Esophagus muscularis mucosa (tissue), 4 donors: ENCODE measurements at places on chromosomes 12 and 14. TPM values are rescaled to one million over a fixed set of nuclear protein-coding genes. Genes with fewer than 3 reads are reported as not detected.

GRCh38 chr12:74984631-74985030 lies 225.0 kb downstream of the KCNC2 start:
- H3K27ac ChIP-seq: no peak overlapping the region
- no peak overlapping the region for H3K4me3 ChIP-seq
- no peaks in the 10 kb centered on the region for H3K36me3 ChIP-seq
- no peaks in the 10 kb centered on the region for H3K4me1 ChIP-seq
- no peaks in the 10 kb centered on the region for H3K27me3 ChIP-seq

GRCh38 chr12:52909331-52909730 lies 4.5 kb upstream of the KRT8 start:
- H3K36me3 ChIP-seq: no peaks in the 10 kb centered on the region
- no peaks in the 10 kb centered on the region for H3K27me3 ChIP-seq

GRCh38 chr14:84988357-84988756 lies 541.6 kb upstream of the FLRT2 start:
- no peak for DNase-seq
- H3K36me3 ChIP-seq: no peaks in the 10 kb centered on the region
- H3K4me3 ChIP-seq: no peak overlapping the region
- H3K27me3 ChIP-seq: no peaks in the 10 kb centered on the region
- H3K27ac ChIP-seq: no peak overlapping the region

DNA sequence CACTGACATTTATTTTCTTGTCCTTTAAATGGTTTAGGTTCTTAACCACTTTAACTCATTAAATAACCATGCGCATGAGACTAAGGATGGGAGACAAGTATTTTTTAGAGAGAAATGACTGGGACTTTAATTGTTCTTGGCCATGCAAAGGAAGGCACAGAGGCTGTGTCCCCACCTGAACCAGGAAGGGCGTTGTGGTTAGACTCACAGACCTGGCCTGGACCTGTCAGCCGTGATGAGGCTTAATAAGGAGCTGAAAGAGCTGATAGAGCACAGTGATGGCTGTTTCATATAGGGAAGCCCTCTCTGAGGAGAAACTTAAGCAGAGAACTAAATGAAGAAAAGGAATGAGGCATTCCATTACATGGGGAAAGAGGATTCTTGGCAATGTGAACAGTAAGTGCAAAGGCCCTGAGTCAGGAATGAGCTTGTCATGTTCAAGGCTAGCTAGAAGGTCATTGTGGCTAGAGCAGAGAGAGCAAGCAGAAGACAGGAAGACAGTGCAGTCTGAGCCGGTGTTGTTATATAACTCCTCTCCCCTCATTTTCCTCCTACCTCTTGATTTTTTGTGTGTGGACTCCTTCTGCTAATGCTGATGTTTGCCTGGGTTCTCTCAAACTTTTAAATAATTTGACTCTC lies 74.4 kb upstream of the ANO4 start:
- H3K27me3 ChIP-seq: no peaks in the 10 kb centered on the region
- no peak for DNase-seq
- peaks cover 6% of the 10 kb centered on the region for H3K4me1 ChIP-seq

DNA sequence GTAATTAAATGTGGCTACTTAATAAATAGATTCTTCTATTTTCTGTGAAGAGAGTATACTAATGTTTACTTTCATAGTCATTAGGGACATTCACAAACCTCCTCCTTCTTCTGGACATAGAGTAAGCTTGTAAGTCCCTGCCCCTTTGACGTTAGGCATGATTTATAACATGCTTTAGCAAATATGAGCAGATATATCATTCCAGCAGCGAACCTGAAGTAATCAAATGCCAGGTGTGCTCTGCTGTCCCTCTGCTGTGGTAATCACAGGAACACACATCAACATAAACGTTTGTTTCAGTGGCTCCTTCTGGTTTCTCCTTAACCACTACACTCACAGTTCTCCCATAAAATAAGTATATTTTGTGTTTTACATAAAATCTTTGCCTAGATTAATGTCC lies 961.8 kb downstream of the FLRT2 start:
- no peak overlapping the region for H3K27ac ChIP-seq
- DNase-seq: no peak
- no peaks in the 10 kb centered on the region for H3K27me3 ChIP-seq
- H3K36me3 ChIP-seq: no peaks in the 10 kb centered on the region
- no peak overlapping the region for H3K4me3 ChIP-seq
- no peaks in the 10 kb centered on the region for H3K4me1 ChIP-seq

- no peaks in the 10 kb centered on the region for H3K27me3 ChIP-seq
- H3K4me3 ChIP-seq: peak overlapping the region; percentile 86
- H3K27ac ChIP-seq: peak overlapping the region; percentile 90
- peaks cover 24% of the 10 kb centered on the region for H3K4me1 ChIP-seq
Observed at GRCh38 chr14:26597071-26597588, 703 bp downstream of the NOVA1 start.

DNA sequence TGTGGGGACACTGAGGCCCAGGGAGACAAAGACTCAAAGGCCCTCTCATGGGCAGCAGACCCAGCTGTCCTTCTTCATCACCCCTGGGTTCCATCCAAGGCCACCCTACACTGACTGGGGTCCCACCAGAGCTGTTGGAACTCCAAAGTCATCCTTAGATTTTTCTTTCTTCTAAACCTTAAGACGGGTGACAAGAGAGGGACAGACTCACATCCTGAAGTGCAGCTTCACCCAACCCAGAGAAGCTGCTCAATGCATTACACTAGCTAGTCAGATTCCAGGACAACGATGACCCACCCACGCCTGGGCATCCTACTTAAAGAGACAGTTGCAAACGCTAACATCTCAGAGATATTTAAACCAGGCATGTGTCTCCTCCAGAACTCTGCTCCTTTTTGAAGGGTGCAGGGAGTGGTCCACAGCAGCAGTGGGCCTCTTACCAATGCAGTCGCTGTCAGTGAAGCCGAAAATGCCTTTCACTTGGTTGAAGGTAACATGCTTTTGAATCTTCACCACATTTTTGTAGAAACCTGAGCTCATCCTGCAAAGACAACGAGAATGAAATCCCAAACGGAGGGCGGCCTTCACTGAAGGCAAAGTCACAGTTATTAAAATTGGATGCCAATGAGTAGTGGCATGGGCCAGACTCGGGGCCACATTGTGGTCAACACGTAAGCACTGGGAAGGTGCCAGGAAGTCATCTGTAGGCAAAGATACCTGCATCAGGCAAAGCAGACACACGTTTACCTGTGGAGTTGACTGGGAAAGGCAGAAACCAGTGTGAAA lies 23.4 kb downstream of the SLC25A47 start:
- no peak overlapping the region for H3K27ac ChIP-seq
- peaks cover 27% of the 10 kb centered on the region for H3K36me3 ChIP-seq
- H3K4me3 ChIP-seq: no peak overlapping the region
- no peak for DNase-seq
- no peaks in the 10 kb centered on the region for H3K27me3 ChIP-seq

GRCh38 chr14:20969336-20969735 lies 14.0 kb downstream of the RNASE2 start:
- DNase-seq: no peak
- no peaks in the 10 kb centered on the region for H3K27me3 ChIP-seq
- H3K27ac ChIP-seq: no peak overlapping the region
- no peaks in the 10 kb centered on the region for H3K36me3 ChIP-seq

- H3K27ac ChIP-seq: no peak overlapping the region
- H3K4me3 ChIP-seq: no peak overlapping the region
- H3K4me1 ChIP-seq: peaks cover 7% of the 10 kb centered on the region
- DNase-seq: no peak
- H3K36me3 ChIP-seq: no peaks in the 10 kb centered on the region
Observed at GRCh38 chr12:68557011-68557730, 53.5 kb upstream of the RAP1B start.

DNA sequence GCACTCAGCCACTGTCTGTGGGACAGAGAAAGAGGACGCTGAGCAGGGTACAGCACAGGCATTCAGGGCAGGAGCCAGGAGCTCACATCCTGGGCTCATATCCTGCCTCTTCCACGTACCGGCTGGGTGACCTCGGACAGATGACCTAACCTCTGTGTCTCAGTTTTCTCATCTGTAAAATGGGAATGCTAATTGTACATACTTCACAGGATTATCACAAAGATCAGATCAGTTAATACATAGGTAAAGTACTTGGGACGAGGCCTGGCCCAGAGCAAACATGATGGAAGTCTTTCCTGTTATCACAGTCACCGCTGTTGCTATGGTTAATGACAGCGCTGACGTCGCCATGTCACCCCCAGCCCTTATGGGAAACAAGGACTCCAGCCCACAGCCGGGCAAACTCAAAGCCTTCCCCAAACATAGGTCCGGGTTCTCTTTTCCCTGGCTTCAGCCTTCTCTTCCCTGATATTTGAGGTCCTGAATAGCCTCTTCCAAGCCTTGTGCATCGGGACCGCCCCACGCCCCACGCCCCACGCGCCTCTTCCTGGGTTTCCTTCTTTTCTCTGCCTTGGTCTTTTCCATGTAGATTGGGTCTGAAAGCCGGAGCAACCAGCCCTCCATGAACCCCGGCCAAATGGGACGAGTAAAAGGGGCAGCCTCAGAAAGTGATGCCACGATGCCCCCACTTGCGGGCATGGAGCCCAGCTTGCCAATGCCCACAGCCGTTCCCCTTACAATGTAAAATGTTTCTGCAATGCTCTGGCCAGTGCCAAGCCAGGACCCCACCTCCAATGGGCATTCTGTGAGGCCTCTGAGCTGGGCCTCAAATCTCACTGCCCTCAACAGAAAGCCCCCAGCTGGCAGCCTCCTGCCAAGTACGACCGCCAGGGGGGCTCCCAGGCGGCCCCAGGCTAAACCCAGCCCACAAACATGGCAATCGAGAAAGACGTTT lies 125.4 kb downstream of the RFLNA start:
- no peak overlapping the region for H3K4me3 ChIP-seq
- peaks cover 46% of the 10 kb centered on the region for H3K4me1 ChIP-seq
- no peak for DNase-seq
- peaks cover 68% of the 10 kb centered on the region for H3K36me3 ChIP-seq
- H3K27ac ChIP-seq: peak overlapping the region; percentile 97

- no peak overlapping the region for H3K4me3 ChIP-seq
- peak; percentile 80 for DNase-seq
- H3K27ac ChIP-seq: no peak overlapping the region
- H3K27me3 ChIP-seq: no peaks in the 10 kb centered on the region
- H3K4me1 ChIP-seq: peaks cover 8% of the 10 kb centered on the region
Observed at GRCh38 chr14:33846100-33846824, 104.6 kb downstream of the EGLN3 start.

GRCh38 chr12:47066278-47067025 lies 13.0 kb upstream of the PCED1B start:
- no peak for DNase-seq
- H3K27ac ChIP-seq: no peak overlapping the region
- peaks cover 20% of the 10 kb centered on the region for H3K4me1 ChIP-seq
- no peaks in the 10 kb centered on the region for H3K27me3 ChIP-seq

DNA sequence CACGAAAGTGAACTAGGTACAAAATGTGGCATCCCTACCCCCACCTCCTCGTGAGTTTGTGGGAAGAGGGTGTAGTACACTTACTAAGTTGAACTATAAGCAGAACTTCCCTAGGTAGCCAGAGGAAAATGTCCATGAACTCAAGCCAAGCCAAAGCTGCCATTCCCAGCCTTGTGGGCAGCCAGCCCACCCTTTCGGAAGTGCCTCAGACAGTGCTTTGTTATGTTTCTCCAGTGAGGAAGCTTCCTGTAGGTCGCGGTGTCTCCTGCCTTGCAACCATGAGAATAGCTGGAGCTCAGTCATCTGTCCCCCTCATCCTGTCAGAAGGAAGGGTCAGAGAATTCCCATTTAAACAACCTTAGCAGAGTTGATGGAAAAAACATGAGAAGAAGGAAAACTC lies 266.9 kb downstream of the DUSP6 start:
- no peak overlapping the region for H3K27ac ChIP-seq
- H3K36me3 ChIP-seq: no peaks in the 10 kb centered on the region
- H3K4me3 ChIP-seq: no peak overlapping the region
- peak; percentile 91 for DNase-seq

- no peaks in the 10 kb centered on the region for H3K4me1 ChIP-seq
- H3K36me3 ChIP-seq: no peaks in the 10 kb centered on the region
- DNase-seq: no peak
- H3K4me3 ChIP-seq: no peak overlapping the region
- peak overlapping the region; percentile 8 for H3K27ac ChIP-seq
Observed at GRCh38 chr12:99450036-99450630, 197.4 kb upstream of the GARIN6 start.

DNA sequence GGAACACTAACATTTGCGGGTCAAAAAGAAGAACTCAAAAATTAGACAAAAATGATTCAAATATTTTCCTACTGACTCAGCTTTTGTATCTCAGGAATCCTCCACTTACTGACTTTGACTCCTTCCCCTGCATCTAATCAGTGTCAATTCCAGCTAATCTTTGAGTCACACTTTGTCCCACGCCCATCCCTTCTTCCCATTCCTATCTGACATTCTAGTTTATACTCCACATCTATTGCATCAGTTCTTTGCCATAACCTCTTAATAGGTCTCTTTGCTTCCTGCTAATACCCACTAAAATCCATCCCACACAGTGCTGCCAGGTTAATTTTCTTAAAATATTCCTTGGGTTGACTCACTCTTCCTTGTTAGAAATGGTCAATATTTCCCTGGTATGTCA lies 19.1 kb downstream of the BBS10 start:
- H3K27me3 ChIP-seq: no peaks in the 10 kb centered on the region
- H3K4me1 ChIP-seq: no peaks in the 10 kb centered on the region
- H3K27ac ChIP-seq: no peak overlapping the region
- DNase-seq: no peak
- no peaks in the 10 kb centered on the region for H3K36me3 ChIP-seq

DNA sequence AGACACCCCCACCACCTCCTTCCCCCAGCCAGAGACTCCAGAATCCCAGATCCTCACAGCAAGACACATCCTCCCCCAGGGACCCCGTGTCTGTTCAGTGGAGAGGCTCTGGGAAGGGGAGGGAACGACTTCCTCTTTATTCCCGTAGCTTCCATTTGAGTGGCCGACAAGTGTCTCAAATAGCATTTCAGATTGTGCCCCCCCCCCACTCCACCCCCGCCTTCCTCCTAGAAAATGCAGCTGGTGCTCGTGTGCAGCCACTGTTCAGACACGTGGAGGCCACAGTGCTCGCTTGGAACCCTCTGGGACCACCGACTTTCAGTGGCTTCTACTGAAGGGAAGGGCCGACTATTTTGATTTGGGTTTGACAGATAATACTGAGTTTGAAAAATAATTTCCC lies 14.3 kb downstream of the PPP2R5C start:
- H3K4me1 ChIP-seq: peaks cover 38% of the 10 kb centered on the region
- DNase-seq: peak; percentile 45
- H3K27me3 ChIP-seq: no peaks in the 10 kb centered on the region
- no peak overlapping the region for H3K27ac ChIP-seq

- no peak overlapping the region for H3K4me3 ChIP-seq
- no peaks in the 10 kb centered on the region for H3K27me3 ChIP-seq
- DNase-seq: no peak
- H3K27ac ChIP-seq: no peak overlapping the region
Observed at GRCh38 chr12:69783365-69783764, 41.7 kb upstream of the MYRFL start.

GRCh38 chr12:117807946-117808345 lies 160.8 kb downstream of the KSR2 start:
- no peak for DNase-seq
- H3K36me3 ChIP-seq: no peaks in the 10 kb centered on the region
- no peaks in the 10 kb centered on the region for H3K4me1 ChIP-seq
- H3K27ac ChIP-seq: no peak overlapping the region
- H3K27me3 ChIP-seq: no peaks in the 10 kb centered on the region

GRCh38 chr12:110762891-110763290 lies 20.2 kb upstream of the PPP1CC start:
- H3K27ac ChIP-seq: no peak overlapping the region
- no peaks in the 10 kb centered on the region for H3K27me3 ChIP-seq
- H3K4me3 ChIP-seq: no peak overlapping the region

- H3K27ac ChIP-seq: no peak overlapping the region
- no peaks in the 10 kb centered on the region for H3K27me3 ChIP-seq
- H3K36me3 ChIP-seq: no peaks in the 10 kb centered on the region
Observed at GRCh38 chr14:92538412-92538985, 24.9 kb downstream of the RIN3 start.

KLRC4 gene
- not detected for total RNA-seq

KRT82 gene
- not detected for total RNA-seq

CLEC9A gene
- 0.17 TPM for total RNA-seq

BHLHE41 gene
- 6.3 TPM for total RNA-seq

OAS3 gene
- 9.6 TPM for total RNA-seq

MANSC1 gene
- 22.7 TPM for total RNA-seq
